ENCODE measurements at places on chromosomes 3 and 15.

DNA sequence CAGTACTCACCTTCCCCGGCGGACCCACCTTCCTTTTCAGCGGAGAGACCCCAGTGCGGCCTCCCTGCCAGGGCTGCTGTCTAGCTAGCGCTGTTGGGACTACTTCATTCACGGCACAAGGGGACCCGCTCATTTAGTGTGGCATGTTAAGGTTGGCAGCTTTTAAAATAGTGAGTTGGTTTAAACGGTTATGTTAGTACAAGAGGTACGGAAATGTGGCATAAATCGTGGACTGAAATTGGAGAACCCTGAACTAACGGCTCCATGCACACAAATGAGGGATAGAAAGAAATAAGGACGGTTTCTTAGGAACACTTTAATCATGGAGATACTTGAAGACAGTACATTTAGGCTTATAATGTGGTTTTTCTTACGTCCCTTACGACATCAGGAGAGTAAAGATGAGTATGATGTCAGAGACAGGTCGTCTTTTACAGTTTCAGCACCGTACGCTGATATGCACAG, 752 bp downstream of the CEP63 start:
- no peak for DNase-seq

DNA sequence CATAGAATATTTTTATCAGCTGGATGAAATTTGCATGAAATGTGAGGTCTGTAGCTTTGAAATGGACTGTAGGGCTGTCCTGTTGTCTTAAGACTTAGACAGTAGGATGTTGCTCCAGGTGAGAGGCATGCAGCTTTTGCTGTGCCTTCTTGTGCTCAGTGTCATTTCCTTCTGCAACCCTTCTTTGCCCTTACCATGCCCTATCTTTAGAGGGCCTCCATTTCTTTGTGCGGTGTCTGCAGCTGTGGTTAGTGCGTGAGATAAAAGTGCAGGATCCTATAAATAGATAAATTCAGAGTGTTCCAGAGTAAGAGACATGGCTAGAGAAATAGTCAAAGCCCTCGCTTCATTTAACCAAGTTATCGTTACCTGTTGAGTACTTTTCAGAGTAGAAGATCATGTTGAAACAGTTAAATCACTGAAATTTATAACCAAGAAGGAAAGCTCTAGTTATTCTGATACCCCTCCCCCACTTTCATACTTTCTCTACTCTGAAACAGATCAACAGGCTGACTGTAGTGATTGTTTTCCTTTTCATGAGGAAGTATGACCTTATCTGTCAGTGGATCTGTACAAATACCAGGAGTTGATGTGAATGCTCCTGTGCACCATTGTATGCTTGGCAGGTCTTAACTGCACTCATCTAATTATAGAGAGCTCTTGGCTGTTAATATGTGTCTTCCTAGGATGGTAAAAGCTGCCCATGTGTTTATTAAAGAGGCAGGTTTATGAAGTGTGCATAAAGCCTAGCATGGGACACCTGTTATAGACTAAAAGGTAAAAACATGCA, 18.2 kb downstream of the EIF3J start:
- DNase-seq, result no peak

DNA sequence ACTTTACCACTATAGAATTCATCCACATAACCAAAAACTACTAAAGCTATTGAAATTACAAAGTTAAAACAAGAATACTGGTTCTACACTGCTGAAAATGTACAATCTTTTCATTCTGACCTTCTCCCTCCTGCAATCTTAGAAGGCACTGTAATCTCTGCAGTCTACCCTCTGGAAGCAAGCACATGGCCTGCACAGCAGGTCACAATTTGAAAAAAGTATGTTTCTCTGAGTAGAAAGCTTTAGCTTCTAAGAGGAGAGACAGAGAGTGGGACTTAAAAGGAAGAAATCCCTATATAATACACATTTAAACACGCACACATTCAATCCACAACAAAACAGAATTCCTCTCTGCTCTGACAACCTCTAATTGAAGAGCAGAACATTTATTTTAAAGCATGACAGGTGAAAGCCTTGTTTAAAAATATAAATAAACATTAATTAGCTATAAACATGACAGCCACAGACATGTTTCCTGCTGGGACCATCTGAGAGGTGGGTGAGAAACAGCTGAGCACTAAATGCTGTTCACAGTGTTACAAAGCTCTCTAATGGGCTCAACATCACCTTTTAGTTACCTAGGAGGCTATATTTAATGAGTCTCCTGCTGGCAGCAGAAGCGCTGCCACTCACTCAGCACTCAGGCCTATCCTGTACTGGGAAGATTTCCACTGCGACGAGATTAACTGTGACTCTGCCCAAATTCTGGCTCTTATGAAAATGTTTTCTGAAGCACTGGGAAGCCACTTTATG, 447.4 kb downstream of the AGBL1 start:
- no peak for DNase-seq

DNA sequence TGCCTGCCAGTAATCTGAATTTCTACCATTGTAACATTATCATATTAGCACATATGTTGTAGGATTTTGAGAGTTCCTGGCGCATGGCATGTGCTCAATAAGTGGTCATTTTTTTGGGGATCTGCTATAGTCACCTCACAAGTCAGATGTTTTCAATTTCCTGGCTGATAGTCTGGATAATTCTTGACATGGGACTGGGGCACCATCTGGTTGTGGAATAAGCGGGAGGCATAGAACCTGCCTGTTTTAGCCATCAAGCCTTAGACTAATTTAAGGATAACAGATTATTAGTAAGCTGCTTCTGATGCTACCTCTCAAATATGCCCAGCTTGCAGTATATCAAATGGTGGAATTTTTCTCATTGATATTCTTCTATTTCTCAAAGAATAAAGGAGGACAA, 39.1 kb downstream of the GASK1A start:
- DNase-seq, result no peak

- DNase-seq, result no peak
These were observed 428.1 kb downstream of the PYDC2 start for GRCh38 chr3:191889106-191889505.

DNA sequence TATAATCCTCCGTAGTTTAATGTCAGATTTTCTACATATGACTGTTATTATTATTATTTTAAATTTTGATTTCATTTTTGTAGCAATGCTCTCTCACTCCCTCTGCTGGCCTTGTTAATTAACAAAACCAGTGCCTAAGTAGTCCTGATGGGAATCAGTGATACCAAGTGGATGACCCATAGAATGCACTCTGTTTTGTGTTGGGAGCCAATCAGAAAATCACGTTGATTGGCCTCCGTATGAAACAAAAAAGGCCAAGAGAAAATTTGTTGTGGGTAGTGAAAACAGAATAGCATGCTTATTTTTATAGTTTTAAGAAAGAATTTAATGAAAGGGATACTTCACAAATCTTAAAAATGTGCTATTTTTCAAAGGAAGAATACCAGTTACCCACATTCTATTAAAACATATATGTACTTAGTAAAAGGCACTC, 34.4 kb upstream of the MEIS2 start:
- no peak for DNase-seq

- no peak for DNase-seq
These were observed 4.3 kb downstream of the SLCO3A1 start for GRCh38 chr15:91857772-91858171.

GRCh38 chr3:35832140-35832571, 192.8 kb downstream of the ARPP21 start:
- no peak for DNase-seq

DNA sequence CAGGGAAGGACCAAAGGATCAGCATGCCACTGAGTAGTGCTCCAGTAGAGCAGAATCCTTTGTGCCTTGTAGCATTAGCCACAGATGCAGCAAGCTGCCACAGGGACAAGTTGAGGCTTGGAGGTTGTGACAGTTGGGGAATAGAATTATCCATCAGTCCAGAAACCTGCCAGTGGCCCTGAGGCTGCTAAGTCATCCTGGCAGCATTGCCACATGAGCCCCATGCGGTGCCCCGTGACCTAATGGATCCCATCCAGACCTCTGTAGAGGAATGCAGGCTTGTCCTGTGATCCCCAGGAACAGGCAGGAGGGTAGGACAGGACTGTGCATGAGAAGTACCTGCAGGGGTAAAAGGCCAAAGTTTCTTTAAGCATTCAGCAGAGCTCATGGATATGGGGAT, 51.7 kb downstream of the BOC start:
- DNase-seq, result no peak

DNA sequence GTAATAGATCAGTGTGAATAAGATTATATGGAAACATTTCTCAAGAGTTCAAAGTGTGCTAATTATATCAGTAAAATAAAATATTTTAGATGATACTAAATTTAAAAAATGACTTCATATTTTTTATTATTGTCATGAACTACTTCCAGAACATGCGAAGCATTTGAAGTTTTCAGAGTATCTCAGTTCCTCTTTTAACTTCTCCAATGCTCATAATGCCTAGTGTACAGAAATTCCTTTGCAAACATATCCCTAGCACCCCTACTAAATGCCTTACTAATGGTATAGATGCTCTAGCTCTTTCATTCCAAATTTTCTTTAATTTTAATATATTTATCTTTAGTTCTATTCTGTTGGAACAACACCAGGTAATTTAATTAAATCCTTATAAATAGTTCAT, 580.4 kb downstream of the CADM2 start:
- DNase-seq, result no peak

GRCh38 chr3:139281096-139281495, 62.7 kb upstream of the MRPS22 start:
- DNase-seq, result no peak

- DNase-seq, result no peak
These were observed 91.6 kb downstream of the ADCY5 start for GRCh38 chr3:123357275-123357674.

GRCh38 chr3:76203578-76203977, 418.2 kb upstream of the ZNF717 start:
- no peak for DNase-seq

GRCh38 chr15:45384700-45385099, 6.4 kb upstream of the GATM start:
- DNase-seq, result no peak

DNA sequence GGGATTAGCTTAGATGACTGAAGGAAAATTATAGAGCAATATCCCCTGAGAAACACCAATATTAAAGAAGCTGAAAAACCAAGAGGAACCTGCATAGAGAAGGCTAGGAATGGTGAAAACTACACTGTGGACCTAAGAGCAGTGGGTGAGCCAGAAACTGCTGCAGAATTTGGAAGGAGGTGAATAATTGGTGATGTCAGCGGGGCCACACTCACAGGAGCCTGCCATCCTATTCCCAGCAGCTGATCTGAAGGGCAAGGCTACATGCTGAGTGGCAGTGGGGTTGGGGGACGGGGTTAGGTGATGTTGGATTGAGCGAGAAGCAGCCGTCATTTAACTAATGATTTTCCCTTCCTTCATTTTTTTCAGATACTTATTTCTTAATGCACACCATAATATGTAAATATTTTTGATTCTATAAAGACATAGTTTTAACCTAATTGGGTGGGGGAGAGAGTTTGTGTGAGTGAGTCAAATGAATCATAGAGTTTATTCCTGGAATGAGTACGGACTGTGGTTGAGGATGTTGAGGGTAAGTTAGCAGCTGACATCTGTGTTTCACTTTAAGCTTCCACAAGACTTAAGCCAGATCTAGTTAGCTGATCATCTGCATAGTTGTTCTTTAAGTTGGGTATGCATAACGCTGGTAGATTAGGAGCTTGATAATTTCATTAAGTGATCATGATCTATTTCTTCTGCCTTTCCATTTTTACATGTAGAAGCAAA, 222.8 kb downstream of the PTPRG start:
- DNase-seq, result no peak

GRCh38 chr3:29977360-29977759, 629.0 kb upstream of the TGFBR2 start:
- no peak for DNase-seq

- DNase-seq, result no peak
These were observed 108.0 kb downstream of the BBX start for GRCh38 chr3:107630779-107631178.

GRCh38 chr3:3366386-3366785, 186.9 kb upstream of the CRBN start:
- DNase-seq, result no peak

- DNase-seq, result no peak
These were observed 106.1 kb downstream of the OXNAD1 start for GRCh38 chr3:16370872-16371740.

DNA sequence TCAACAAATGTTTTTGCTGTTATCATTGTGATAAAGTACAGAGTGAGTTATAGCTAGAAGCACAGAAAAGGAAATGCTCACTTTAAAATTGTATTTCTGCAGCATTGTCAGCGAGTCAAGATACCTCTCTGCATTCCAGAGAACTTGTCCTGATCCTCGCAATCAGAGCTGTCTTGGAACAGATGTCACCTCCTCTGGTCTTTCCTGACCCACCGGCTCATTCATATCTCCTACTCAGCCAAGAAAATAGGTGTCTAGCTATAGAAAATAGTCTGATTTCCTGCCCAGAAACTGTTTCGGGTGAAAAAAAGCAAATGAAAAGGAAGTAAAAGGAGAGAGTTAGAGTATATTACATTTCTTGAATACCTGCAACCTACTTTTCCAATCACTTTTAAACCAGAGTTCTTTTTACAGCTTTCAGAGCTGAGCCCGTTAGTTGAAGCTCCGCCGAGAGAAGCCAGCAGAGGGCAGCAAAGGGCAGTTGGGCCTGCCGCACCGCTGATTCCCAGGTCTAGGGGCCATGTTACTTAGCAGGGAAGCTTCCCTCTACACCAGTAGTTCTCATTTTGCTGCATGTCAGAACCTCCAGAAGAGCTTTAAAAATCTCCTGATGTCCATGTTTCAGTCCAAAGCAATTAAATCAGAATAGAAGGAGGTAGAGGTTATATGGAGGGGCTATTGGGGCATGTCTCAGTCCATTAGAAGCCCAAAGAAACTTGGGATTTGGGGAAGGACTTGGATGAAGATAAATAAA, 185.7 kb upstream of the THRB start:
- peak; percentile 26 for DNase-seq

DNA sequence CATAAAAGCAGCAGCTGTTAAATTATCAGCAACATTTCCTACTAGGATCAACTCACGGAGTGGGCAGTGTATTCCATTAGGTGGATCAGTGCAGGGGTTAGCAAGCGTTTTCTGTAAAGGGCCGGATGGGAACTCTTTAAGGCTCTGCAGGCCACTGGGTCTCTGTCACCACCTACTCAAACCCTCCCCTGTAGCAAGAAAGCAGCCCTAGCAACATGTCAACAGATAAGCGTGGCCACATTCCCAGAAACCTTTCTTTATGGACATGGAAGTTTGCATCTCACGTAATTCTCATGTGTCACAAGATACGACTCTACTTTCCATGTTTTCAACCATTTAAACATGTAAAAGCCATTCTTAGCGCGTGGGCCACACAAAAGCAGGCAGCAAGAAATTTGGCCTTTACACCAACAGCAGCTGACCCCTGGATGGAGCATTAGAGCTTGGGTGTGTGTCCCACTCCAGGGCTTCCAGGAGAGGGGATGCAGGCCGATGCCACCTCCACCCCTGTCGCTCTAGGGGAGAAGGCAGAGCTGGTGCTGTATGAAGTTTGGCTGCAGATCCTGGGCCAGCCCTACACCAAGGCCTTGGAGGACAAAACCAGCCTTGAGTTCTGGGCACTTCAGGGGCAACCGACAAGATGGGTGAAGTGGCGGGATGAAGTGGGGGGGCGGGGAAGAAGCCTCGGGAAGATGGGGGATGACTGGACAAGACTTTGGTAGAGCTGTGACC, 48.2 kb upstream of the CSPG4 start:
- DNase-seq, result no peak

- no peak for DNase-seq
These were observed 240.2 kb upstream of the PLSCR5 start for GRCh38 chr3:146845361-146845760.
